NCI-H2081 (cell line): ENCODE measurements at places on chromosomes 6 and 20.

DNA sequence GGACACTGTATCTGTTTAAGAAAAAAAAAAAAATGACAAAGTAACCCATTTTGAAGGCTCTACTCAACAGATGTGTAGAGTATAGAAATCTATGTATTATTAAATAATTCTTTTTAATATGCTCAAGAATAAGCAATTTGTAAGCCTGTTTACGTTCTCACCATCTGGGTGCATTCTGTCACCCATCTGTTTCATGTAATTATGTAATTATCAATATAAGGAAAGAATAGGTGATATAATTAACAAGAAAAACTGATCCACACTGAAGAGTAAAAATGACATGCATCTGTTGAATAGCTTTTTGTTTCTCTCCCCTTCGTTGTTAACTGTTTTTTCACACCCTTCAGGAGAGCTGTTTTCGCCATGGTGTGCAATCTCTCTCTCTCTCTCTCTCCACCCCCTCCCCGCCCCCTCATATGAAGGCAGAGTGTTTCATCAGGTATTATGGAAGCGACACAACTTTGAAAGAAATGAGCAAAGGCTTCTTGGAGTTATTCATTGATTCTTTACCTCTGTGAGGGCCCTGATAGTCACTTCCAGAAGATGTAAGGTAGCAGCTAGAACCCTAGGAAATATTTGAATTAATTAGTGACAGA is 154.3 kb upstream of the INSM1 start:
- DNase-seq: no peak

- DNase-seq: no peak
These were observed 151.4 kb downstream of the INSM1 start for GRCh38 chr20:20519269-20519668.

DNA sequence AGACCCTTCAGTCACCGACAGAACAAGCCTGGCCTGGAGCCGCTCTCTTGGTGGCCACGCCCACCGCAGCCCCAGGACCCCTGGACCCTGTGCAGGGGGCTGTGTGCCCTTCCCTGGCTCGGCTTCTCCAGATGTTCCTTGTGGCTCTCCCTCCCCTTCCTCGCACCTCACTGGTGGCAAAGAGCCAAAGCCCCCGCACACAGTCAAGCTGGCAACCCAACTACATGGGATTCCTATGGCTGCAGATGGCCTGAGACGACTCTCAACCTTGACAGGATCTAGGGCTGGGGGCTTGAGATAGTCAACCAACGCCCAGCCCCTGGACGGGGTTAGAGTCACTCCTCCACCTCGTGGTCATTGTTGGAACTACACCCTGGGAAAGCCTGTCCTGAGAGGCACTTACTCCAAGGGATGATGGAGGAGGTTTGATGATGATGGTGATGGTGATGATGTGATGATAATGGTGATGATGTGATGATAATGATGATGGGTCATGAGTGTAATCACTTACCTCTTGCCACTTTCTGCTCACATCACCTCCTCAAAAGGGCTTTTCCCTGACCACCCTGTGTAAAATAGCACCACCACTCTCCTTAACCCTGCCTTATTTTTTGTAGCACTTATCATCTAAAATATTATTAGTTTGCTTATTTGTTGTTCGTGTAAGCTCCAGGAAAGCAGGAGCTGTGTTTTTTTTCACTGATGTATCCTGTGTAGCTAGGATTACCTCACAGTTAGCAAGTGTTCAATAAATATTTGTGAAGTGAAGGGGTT is 278.4 kb downstream of the LRFN2 start:
- DNase-seq: peak; percentile 63

- DNase-seq: peak; percentile 41
These were observed 474 bp downstream of the RBM38 start for GRCh38 chr20:57391439-57392301.

DNA sequence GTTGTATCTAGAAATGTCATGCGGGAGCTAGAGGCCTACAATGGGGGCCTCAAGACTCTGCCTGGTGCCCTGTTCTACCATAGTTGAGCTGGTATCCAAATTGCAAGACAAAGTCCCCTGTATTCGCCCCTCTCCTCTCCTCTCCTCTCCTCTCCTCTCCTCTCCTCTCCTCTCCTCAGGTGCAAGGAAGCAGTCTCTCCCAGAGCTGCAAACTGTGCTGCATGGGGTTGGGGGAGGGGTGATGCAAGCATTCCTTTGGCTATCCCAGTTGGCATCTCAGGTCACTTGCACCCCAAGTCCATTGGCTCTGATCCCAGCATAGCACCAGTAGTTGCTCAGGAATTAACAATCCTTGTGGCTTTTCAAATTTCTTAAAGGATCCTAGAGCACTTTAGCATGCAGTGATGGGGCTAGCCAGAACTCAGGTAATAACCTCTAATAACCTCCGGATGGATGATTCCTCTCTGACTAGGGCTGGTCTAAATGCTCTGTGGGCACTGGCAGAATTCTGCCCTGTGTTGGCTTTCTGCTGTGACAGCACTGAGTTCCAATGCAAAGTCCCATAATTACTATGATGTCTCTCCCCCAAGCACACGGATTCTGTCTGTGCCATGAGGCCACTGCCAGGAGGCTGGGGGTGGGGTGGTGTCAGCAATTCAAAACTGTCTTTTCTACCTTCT is 35.3 kb downstream of the TAF11 start:
- DNase-seq: no peak

DNA sequence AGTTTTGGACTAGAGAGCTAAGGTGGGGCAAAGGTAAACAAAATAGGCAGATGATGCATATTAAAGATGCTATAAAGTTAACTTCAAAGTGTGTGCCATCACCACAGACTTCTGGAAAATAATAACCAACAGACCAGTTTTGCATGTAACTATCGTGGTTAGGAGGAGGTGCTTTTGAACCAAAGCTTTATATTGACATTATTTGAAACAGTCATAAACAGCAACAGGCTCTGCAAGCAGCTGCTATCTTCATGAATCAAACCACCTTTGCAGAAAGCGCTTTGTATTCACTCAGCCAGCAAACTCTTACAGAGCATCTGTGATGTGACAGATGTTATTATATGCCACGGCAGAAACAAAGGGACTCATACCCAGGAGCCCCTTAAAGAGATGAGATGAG is 81.9 kb downstream of the CRYBG1 start:
- DNase-seq: no peak

- no peak for DNase-seq
These were observed 12.4 kb downstream of the B4GALT5 start for GRCh38 chr20:49701241-49701790.

- DNase-seq: no peak
These were observed 383.5 kb downstream of the C6orf118 start for GRCh38 chr6:164925681-164926530.

DNA sequence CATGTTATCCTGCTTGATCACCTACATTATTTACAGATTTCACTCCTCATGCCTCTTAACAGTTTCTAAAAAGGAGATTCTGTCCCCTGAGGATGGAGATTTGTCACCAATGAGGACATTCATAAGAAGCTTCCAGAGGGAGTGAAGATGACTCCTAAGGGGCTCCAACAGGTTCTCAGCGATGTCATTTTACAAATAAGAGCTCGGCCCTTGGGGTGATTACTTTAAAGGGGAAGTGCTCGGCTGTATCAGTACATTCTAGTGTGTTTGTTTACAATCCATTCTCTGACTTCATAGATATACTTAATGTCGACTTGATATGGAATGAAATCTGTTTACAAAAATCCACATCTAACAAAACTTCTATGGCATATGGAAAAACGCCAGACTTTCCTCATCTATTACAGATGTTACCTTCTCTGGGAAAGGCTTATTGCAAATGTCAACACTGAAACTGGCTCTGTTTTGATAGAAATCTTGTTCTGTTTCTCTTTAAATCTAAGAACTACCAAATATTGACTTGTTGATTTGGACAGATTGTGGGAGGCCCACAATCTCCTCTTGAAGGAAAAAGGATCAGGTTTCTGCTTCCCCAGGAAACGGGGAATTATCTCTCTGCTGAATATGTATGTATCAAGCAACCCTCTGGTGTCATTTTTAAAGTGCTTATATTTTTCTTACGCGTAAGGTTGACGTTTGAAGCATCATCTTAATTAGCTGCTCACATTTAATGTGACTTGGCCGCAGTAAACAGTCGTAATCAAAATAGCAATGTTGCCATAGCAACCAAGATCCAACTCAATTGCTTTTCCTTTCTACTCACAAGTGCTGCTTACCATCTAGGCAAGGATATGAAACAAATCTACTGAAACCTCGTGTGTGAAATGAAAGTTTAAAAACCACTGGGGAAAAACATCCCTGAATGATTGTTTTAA is 95.7 kb downstream of the SHLD1 start:
- DNase-seq: no peak

- no peak for DNase-seq
These were observed 66.7 kb upstream of the ZNF217 start for GRCh38 chr20:53660078-53660909.

- no peak for DNase-seq
These were observed 119.0 kb upstream of the STMND1 start for GRCh38 chr6:16982807-16983206.

GRCh38 chr20:20231528-20232298 is 136.2 kb upstream of the INSM1 start:
- DNase-seq: no peak

GRCh38 chr20:10710991-10711775 is 37.4 kb upstream of the JAG1 start:
- no peak for DNase-seq

DNA sequence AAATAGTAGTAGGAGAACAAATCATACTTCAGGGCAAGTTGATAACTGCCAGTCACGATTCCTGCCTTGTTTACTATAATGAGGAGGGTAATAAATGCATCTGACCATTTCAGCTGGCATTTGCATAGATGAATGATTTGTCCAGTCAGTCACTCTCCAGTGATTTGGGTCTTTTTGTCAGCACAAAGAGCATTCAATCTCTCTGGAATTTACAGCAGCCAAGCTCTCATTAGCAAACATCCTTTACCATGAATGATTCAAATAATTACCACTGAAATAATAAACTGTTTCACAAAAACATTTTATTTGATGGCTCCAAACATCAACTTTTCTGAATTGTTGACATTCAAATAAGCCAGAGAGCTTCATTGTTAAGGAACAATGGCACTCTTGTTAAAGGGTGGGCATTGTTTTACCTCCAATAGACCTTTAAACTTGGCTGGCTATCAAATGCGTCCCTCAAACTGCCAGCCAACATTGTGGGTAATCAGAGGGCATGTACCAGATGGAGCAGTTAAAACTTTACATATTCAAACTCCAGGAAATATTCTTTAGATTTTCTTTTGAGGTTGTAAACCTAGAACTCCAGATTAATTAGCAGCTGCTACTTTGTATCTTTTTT is 30.0 kb upstream of the FBXL4 start:
- DNase-seq: no peak

DNA sequence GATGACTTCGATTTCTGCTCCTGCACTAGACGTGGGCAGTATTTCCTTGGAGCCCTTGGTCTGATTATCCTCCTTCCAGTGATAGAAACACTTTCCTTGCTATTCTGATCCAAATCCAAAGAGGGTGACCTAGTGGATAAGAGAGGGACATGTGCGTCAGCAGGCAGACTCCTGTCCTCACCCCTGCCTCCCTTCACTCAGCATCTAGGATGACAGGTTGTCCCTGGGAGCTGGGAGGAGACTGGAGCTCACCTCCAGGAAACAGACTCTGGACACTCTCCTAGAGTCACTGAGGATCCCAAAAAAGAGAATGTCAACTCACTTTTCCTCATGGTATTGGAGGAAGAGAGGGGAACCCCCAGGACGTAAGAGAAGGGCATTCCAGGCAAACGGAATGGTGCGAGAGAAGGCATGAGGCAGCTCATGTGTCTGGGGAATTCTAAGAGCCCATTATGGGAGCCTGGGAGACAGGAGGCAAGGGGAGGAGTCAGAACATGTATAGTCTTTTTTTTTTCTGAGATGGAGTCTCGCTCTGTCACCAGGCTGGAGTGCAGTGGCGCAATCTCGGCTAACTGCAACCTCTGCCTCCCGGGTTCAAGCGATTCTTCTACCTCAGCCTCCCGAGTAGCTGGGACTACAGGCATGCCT is 2.2 kb downstream of the C20orf173 start:
- DNase-seq: no peak

GRCh38 chr6:110357664-110358552 is at the start of gene METTL24:
Gene METTL24 (minus strand): TSS chr6:110358349. CDS start chr6:110358272, 77 bp downstream.
- peak; percentile 47 for DNase-seq

DNA sequence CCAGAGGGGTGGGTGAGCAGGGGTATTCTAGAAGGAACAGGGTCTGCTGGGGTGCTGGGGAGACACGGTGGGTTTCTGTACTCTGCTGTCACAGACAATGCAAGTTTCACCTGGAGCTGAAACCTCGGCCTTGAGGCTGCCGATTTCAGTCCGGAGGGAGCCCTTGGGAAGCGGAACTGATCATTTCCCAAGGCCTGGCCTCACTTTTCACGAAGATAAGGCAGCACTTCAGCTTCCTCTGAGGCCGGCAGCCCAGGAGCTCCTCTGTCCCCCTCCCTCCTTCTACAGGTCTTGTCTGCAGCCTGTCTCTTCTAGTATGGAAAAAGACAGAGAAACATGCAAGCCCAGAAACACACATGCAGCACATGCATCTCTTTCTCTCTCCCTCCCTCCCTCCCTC is 242.1 kb downstream of the CDC5L start:
- no peak for DNase-seq

DNA sequence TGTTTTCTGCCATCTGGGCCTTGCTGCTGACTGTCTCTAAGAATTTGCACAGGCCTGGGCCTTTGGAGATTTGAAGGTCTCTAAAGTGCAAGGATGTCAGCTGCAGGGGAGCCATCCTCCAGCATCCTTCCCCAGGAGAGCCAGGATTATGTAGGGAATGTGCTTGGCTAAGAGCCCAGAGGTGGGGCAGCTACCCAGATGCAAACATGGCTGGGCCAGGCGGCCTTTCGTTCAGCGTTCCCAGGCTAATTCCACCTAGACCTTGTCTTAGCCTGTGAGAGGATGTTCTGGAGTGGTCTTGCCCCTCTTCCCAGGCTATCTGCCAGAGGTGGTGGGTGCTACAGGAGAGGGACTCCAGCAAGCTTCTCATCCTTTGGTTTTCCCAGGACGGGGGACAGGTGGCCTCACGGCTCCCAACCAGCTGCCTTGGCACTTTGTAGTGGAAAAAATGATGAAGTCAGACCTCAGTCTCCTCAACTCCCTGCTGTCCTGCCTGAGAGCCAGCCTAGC is 7.7 kb upstream of the PTGIS start:
- no peak for DNase-seq

GRCh38 chr6:8743170-8743745 is 307.9 kb upstream of the SLC35B3 start:
- no peak for DNase-seq

- no peak for DNase-seq
These were observed 265.2 kb upstream of the RIN2 start for GRCh38 chr20:19492687-19493336.

DNA sequence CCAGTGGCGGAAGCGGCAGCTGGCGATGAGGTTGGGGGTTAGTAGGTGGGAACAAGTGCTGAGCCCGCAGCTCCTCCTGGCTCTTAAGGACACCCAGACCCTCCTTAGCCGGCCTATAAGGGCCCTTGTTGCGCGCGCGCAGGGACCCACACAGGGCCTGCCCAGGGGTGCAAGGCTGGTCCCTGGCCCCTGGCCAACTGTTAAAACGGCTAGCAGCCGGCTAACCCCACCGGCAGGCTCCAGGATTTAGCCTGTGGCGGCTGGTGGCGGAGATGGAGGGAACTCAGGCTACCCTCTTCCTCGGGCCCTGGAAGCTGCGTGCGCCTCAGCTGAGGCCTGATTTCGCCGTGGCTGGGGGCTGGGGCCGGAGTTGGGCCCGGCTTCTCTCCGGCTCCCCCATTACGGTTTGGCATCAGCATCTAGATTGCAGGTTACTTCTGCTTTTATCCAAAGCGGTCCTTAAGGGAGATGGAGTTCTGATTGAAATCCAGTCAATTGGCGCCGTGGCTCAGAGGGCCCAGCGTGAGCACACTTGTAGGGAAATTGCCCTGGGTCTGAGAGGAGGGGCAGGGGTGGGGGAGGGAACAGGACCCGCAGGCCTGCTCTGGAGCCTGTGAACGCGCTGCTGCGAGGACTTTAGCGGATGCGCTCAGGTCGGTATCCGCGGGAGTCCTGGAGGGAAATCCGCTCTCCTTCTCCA is 36.9 kb upstream of the CCDC167 start:
- DNase-seq: no peak
